Bladder microvascular endothelial cell (primary cell): ENCODE measurements at places on chromosomes 1 and 21. TPM values are rescaled to one million over a fixed set of nuclear protein-coding genes. Genes with fewer than 3 reads are reported as not detected.

Gene FCGR1A
- not detected in 2 replicates for total RNA-seq

Gene KLHDC7A
- total RNA-seq: not detected in 2 replicates

Gene KIF14
- 4.5 and 7.9 TPM in 2 replicates for total RNA-seq

Gene PPIAL4G
- not detected in 2 replicates for total RNA-seq

Gene TRIM46
- total RNA-seq: 1.6 and 4.5 TPM in 2 replicates

Gene CLEC20A
- total RNA-seq: not detected in 2 replicates

Gene LCE1B
- not detected in 2 replicates for total RNA-seq

Gene SPRR3
- total RNA-seq: not detected in 2 replicates

Gene RGS16
- 1.1 and 3.9 TPM in 2 replicates for total RNA-seq

Gene OR2L13
- not detected in 2 replicates for total RNA-seq

Gene NCSTN
- total RNA-seq: 44.8 and 96.3 TPM in 2 replicates
